Stimulated activated CD8-positive, alpha-beta memory T cell treated with anti-CD3 and anti-CD28 coated beads, Interleukin-7, amount 100 ng/mL, for 4 hours (primary cell): ENCODE measurements at places on chromosomes 7 and 10.

GRCh38 chr7:24828891-24829661 lies 71.8 kb upstream of the GSDME start:
- no peak for DNase-seq

- no peak for DNase-seq
Observed at GRCh38 chr7:79786187-79786586, 332.7 kb upstream of the MAGI2 start.

- no peak for DNase-seq
Observed at GRCh38 chr7:105794741-105795729, 81.4 kb downstream of the ATXN7L1 start.

DNA sequence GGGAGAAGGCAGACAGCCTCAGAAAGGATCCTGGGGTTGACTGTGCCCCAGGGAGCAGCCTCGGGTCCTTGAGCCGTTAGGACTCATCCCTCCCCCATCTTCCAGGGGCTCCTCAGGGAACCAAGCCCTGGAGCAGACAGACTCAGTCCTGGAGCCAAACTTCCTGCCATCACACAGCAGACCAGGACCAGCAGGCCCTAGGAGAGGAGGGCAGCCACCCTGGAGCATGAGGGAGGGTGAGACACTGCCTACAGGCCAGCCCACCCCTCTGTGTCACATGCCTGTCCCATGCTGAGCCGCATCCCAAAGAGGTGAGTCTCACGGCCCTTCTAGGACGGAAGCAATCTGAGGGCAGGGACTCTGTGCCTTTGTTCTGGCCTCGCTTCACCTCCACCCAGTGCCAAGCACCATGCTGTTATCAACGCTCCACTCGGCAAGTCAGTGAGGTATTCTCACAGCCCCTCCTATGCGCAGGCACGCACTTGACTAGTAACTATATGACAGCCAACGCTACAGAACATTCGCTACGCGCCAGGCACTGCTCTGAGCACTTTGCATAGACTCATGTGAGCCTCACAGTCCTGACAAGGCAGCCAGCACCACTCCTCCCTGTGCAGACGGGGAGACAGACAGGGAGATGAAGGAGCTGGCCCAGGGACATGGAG lies 19.1 kb downstream of the MAD1L1 start:
- no peak for DNase-seq

- no peak for DNase-seq
Observed at GRCh38 chr10:58647376-58648112, 134.9 kb downstream of the BICC1 start.

GRCh38 chr10:21494191-21495001 lies 31.1 kb downstream of the SKIDA1 start:
- DNase-seq: no peak

- no peak for DNase-seq
Observed at GRCh38 chr10:108783897-108784296, 1139.4 kb downstream of the XPNPEP1 start.

GRCh38 chr10:133405844-133406527 lies 12.0 kb downstream of the MTG1 start:
- no peak for DNase-seq

- no peak for DNase-seq
Observed at GRCh38 chr10:71233482-71233892, 21.1 kb downstream of the UNC5B start.

GRCh38 chr7:84144480-84144879 lies 50.1 kb downstream of the SEMA3A start:
- no peak for DNase-seq

- no peak for DNase-seq
Observed at GRCh38 chr10:24951201-24952142, 934 bp downstream of the PRTFDC1 start.

DNA sequence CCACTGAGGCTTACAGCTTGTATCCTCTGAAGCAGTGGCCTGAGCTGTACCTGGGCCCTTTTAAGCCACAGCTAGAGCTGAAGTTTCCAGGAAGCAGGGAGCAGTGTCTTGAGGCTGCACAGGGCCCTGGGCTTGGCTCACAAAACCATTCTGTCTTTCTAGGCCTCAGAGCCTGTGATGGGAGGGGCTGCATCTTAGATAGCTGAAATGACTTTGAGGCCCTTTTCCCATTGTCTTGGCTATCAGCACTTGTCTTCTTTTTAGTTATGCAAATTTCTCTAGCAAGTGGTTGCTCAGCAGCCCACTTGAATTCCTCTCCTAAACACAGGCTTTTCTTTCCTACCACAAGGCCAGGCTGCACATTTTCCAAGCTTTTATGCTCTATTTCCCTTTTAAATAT lies 864.2 kb downstream of the REEP3 start:
- no peak for DNase-seq

DNA sequence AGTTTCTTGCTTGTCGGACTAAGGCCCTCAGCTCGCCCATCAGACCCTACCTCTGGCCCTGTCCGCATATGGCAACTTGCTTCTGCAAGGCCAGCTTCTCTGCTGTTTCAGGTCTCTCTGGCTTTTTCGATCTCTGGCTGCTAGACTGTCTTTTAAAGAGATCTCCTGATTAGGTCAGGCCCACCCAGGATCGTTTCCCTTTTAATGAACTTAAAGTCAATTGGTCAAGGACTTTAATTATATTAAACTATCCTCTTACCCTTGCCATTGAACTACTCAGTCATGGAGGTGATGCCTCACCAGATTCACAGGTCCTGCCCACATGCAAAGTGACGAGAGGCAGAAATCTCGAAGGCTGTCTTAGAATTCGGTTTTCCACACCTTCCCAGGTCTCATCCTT lies 670.9 kb downstream of the GATA3 start:
- DNase-seq: no peak

DNA sequence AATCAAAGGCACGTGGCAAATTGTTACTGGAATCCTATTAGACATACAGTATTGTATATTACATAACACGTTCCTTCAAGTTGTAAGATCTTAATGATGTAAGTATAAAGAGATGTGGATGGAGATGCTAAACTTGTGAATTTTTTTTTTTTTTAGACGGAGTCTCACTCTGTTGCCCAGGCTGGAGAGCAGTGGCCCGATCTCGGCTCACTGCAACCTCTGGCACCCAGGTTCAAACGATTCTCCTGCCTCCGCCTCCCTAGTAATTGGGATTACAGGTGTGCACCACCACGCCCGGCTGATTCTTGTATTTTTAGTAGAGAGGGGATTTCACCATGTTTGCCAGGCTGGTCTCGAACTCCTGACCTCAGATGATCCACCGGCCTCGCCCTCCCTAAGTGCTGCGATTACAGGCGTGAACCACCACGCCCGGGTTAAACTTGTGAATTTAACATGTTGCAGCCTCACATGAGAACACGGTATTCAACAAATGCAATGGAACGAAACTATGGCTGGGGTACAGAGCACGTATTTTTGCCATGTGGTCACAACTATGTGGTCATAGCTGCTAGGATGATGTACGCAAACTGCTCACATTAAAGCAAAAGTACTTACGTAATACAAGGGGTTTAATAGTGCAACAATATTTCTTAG lies 818 bp upstream of the SUPV3L1 start:
- peak; percentile 19 for DNase-seq

- no peak for DNase-seq
Observed at GRCh38 chr7:22356010-22356691, 803 bp downstream of the RAPGEF5 start.

DNA sequence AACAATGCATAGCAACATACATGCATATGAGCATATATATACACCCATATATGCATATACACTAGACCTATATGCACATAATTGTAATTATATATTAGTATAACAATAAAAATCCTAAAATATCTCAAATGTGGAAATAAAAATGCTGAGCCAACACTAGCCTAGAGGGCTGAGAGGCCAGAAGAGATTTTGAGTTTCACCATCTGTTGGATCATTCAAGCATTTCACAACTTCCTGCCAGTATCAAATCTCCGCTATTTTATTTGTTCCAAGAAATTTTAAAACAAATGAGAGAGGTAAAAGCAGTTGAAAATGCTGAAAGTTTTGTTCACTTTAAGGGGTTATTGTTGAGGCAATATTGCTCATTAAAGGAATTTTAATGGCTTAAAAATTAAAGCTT lies 187.0 kb downstream of the PCDH15 start:
- no peak for DNase-seq

GRCh38 chr7:30521532-30521931 lies 16.9 kb upstream of the GGCT start:
- DNase-seq: no peak

GRCh38 chr10:107919626-107920235 lies 755.2 kb upstream of the SORCS1 start:
- DNase-seq: no peak

DNA sequence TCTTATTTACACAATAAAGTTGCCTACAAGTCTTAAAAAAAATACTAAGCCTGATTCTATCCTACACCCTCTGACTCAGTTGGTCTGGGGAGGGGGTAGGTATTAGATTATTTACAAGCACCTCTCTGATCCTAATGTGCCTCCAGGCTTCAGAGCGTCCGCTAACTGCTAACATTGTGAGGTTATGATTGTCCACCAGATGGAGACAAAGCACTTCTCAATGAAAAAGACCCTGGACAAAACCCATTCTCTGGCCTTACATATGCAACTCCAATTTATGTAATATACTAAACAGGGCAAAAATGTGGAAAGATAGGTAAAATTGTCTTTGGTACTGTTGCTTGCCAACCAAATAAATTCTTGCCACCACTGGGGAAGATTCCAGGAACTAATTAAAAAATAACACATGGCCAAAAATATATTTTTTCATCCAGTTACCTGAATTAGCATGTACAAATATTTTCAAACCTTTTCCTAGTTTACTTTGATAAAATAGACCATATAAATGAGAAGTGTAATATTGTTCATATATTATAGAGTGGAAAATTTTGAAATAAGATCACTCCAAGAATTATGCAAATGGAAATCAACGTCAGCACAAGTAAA lies 92.4 kb downstream of the KIF20B start:
- no peak for DNase-seq

DNA sequence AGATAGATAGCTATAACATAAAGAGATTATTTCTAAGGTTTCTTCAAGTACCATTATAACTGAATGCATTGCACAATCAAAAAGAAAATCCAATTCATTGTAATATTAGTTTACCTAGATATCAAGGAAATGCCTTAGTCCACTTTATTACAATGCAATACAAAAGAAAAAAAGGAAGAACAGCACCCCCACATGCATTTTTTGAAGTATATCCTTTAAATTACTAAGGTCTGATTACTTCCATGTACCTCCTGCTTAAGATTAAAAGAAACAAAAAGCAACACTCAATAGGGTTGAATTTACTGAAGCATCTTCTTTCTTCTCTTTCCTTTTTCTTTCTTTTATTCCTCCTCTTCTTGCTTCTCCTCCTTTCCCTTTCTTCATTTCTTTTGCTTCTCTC lies 973.8 kb upstream of the LRRTM3 start:
- no peak for DNase-seq

DNA sequence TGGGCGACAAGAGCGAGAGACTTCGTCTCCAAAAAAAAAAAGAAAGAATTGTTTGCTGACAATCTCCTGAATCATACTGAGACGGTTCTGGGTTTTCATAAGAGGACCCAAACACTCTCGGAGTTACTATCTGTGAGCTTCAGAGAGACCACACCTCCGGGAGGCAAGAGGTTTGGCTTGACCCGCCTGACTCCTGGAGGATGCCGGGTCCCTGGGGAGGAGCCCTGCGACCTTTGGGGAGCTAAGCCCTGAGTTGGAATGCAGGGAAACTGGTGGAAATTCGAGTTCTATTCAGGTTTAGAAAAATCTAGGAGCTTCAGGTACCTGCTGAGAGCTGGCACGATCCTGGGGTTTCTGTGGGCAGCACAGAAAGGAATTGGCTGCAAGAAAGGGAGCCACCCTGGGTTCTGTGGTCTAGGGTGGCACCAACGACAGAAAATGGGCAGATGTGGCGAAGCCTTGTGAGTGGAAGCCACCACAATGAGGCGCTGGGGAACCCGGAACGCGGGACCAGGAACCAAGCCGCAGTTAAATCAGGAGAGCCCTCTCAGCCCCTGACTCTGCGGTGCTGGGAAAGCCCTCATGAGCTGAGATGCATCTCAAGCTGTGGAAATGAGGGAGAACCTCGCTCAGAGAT lies 21.9 kb upstream of the GATAD1 start:
- no peak for DNase-seq
